COR-L47 (cell line): ENCODE measurements at places on chromosomes 7 and 10.

GRCh38 chr7:518630-519483 is 789 bp downstream of the PDGFA start:
- peak; percentile 54 for DNase-seq

DNA sequence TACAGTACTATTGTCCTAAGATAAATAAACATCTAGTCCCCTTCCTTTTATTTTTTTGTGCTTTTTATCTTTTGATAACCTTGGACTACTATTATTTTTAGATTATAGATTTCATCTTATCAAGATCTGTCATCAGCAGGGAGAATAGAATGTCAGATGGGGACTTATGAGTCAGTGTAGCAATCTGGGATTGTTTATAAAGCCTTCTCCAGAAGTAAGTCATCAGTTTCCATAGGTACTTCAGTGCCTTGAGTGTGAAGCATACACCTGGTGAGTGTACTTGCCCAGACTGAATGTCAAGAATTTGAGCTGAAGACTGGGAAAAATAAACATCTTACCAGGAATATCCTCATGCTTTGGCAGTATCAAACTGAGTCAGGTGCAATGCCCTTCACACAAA is 2.1 kb downstream of the CASD1 start:
- no peak for DNase-seq

DNA sequence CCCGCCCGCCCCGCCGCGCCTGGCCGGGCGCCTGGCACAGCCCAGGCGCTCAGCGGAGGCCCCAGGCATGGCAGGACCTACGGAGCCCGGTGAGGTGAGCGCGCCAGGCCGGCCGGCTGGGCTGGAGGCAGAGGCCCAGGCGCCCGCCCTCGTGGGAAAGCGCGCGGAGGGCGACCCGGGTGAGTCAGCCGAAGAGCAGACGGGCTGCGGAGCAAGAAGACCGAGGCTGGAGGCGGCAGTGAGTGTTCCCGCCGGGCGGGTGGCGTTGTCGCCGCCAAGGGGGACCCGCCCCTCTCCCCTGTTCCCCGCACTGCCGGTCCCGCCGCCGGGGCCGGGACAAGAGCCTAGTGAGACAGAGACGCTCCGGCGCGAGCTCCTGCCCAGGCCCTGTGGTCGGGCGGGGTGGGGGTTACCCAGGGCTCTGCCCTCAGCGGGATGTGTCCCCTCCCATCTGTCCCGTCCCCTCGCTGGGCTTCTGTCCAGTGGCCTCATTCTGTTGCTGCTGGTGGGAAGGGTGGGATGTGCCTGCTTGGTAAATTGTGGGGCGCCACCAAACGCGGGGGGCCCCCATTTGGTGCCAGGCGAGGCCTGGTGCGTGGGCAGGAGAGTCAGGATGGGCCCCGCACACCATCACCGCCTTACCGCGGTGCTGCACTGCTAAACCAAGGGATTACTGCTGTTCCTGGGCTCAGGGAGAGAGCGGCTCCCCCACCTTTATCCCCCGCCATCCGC is 17.0 kb upstream of the NODAL start:
- no peak for DNase-seq

- no peak for DNase-seq
Measured at GRCh38 chr7:31466036-31466435, 47.9 kb upstream of the ITPRID1 start.

GRCh38 chr7:139798892-139799291 is 21.1 kb upstream of the HIPK2 start:
- no peak for DNase-seq

DNA sequence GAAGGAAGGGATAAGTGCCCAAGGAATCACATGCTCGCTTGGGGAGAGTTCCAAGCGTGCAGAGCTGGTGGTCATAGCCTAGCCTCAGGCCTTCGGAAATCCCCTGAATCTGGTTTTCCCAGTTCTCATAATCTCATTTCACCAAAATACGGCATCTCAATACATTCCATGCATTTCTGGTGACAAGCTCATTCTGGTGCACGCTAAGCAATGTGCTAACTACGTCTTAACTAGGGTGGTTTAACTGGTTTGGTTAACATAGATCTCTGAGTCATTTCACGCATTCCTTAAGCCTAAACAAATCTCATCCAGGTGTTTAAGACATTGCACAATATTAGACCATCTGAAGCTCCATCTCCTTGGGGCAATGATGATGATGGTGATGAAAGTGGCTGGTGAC is 72.9 kb upstream of the STEAP1B start:
- no peak for DNase-seq

GRCh38 chr7:41501466-41501865 is 201.4 kb downstream of the INHBA start:
- no peak for DNase-seq

DNA sequence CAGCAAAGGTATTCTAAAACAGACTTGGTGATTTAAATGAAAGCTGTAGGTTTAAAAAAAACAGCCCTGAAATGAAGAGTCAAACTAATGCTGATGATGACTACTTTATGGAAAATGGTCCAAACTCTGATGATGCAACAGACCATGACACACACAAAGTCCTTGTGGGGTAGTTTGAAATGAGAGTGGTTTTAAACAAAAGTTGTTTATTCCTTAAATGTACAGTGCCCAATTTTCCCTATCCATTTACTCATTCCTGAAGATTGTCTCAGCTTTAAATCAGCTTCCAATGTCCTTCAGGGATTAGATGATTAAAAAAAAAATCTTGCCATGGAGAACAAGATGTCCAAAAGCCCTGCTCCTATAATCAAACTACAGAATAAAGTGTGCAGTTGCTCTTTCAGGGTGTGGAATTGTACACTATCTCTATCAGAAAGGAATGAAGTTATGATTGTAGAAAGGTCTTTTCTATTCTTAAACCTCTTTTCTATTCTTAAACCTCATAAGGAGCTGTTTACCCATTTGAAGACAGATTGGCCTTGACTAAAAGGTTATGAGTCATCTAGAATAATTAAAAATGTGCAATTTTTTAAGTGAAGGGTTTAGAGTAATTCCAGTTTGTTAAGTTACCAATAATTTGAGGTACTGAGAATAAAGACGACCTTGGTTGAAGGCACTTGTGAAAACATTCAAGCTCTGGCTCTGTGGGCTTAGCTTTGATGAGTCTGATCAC is 70.2 kb upstream of the ITGA8 start:
- no peak for DNase-seq

DNA sequence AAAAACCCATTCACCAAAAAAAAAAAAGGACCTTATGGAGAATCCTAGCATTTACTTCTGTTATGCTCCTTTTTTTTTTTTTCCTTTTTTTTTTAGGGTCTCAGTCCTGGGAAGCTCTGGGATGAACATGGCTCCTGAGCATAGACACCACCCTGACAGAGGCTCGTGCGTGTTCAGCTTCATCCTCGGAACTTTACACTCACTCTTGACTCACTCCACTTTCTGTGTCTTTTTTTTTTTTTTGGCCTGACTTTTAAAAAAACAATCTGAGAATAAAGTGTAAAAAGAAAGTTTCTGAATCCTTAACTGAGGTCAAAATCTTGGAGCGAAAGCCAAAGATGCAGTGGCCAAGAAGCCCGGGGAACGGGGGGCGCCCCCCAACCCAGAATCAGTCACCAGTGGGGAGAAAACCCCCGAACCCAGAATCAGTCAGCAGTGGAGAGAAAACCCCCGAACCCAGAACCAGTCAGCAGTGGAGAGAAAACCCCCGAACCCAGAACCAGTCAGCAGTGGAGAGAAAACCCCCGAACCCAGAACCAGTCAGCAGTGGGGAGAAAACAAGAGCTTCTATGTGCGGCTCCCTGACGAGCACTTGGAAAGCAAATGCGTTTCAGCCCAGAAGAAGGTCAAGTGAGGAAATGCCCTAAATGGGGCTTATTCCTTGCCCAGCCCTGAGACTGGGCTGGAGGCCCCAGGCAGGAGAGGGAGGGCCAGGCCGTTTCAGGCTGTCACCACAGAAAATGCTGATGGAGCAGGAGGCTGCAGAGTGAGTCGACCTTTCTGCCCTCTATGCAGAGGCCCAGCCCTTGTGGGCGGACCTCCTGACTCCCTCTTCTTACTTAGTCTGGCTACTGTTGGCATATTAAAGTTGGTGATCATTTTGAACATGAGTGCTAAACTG is 19.0 kb upstream of the PFKP start:
- DNase-seq: no peak

DNA sequence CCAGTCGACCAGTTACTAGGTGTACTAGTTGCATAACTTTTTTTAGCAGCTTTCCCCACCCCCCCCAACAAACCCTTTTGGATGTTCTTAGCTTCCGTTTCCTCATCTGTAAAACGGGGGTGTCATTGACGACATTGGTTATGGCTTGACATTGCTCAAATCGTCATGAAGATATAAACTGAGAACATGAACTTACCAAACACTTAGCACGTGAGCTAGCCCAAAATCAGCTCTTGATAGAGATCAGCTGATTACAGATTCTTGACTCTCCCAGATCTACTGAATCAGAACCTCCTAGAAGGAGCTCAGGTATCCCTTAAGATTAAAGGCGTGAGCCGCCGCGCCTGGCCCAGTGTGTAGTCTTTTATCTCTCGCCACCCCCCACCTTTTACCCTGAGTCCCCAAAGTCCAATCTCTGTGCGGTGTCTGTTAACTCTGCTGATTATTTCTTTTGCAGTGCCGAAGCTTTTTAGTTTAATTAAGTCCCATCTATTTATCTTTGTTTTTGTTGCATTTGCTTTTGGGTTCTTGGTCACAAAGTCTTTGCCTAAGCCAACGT is 1.0 kb upstream of the GNA12 start:
- DNase-seq: no peak

- no peak for DNase-seq
Measured at GRCh38 chr10:62548686-62549085, 174.5 kb downstream of the ZNF365 start.

- DNase-seq: no peak
Measured at GRCh38 chr7:140679186-140679585, 6.4 kb downstream of the ADCK2 start.

- DNase-seq: no peak
Measured at GRCh38 chr7:159154243-159154642, 9.6 kb upstream of the VIPR2 start.

DNA sequence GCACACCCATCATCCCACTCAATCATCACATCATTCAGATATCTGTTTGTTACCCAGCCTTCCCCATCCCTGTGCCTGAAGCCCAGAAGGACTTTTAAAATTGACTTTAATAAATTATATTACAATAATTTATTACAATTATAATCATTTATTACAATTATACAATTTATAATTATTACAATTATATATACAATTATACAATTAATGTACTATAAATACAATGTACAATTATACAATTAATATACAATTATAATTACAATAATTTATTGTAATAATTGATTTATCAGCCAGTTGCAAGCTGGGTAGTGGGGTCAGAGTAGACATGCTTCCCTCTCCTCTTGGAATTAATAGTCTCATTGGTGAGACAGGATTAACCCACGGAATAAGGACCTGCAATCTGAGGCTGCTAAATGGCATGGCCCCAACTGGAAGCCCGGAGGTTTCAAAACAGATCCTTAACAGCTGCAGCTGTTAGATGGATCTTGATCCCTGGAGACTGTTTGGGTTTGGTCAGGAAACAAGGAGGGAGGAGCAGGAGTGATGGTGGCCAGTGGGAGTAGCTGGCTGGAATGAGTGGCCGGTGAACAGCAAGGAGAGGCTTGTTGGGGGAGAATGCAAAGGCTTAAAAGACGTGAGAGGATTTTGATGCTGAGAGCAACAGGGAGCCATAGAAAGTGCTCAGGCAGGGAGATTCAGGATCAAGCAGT is 402.8 kb upstream of the PODXL start:
- no peak for DNase-seq

- DNase-seq: no peak
Measured at GRCh38 chr10:97075961-97076525, 109.7 kb downstream of the SLIT1 start.

GRCh38 chr10:4512196-4512595 is 313.8 kb upstream of the AKR1E2 start:
- no peak for DNase-seq

- DNase-seq: no peak
Measured at GRCh38 chr7:156768698-156769472, 124.1 kb downstream of the LMBR1 start.

DNA sequence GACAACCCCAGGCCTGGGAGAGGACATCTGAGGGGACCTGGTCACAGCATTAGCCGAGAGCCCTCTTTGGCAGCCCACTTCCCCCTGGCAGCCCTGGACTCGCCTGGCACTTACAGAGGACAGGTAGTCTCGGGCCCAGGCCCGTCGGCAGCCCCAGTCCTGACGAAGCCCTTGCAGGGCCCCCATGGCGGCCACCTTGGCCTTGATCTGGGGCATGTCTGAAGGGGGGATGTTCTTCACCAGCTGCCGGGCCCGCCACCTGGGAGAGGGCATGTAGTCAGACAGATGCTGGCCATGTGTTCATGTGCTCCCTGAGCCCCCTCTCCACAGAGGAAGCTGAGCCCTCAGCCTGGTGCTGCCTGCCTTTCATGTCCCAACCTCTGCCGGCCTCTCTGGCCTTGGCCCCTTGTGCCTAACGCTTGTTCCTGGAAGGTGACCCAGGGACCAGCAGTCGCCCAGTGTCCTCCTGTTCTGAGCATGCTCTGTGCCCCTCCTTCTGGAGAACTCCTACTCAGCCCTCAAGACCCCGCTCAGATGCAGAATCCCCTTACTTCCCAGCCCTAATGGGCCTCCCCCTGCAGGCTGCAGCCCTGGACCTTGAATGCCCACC is 13.9 kb downstream of the MYO1G start:
- DNase-seq: no peak

DNA sequence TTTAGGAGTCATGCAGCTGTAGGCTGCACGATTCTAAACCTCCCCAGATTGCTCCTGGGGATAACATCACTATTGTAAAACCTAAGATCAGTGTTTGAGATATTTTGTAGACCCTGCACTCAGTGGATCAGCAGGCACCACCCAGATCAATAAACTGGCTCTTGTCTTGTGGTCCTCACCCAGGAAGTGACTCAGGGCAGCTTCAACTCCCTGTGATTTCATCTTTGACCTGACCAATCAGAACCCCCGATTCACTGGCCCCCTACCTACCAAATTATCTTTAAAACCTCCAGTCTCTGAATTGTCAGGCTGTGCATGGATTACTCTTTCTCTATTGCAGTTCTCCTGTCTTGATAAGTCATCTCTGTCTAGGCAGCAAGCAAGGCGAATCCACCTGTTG is 25.7 kb downstream of the ARL5B start:
- no peak for DNase-seq

DNA sequence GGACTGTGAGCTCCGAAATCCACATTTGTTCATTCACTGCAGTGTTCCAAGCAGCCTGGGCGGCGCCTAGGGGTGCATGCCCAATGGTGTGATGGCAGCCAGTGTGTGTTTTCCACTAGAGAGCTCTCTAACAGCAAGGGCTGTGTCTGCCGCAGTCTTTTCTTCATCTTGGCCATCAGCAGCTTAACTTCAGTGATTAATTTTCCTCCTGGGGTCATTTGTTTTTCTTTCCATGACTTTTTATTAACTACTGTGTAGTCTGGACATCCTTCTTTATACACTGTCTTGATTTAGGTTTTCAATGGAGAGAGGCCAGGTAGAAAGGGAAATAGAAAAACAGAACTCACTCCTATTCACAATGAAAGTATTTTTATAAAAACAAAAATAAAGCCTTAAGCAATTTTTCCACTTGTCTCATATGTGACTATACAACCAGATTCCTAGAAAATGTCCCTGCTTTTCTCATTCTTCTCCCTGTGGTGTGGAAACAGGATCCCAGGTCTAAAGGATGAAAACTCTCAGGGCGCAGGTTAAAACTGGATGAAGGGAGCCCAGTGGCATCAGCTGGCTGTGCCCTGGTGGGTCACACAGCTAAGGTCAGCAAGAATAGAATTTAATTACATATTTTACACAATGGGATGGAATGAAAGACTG is 176.8 kb downstream of the PKD1L1 start:
- no peak for DNase-seq
